ENCODE measurements at places on chromosomes 4 and X. TPM values are rescaled to one million over a fixed set of nuclear protein-coding genes. Genes with fewer than 3 reads are reported as not detected.

- H3K27me3 ChIP-seq = no peaks in the 10 kb centered on the region
- no peak for DNase-seq
- H3K27ac ChIP-seq = no peak overlapping the region
- H3K4me3 ChIP-seq = no peak overlapping the region
These were observed 21.6 kb upstream of the DUSP9 start for GRCh38 chrX:153625271-153626024.

GRCh38 chr4:36039026-36039425 lies 205.3 kb downstream of the ARAP2 start:
- no peak overlapping the region for H3K27ac ChIP-seq
- H3K4me3 ChIP-seq = no peak overlapping the region
- no peaks in the 10 kb centered on the region for H3K4me1 ChIP-seq
- DNase-seq = no peak

Gene JADE3
- total RNA-seq = 2.4 TPM

GRCh38 chr4:118927974-118928373 lies 39.3 kb downstream of the SYNPO2 start:
- peaks cover 6% of the 10 kb centered on the region for H3K27me3 ChIP-seq
- no peak overlapping the region for H3K4me3 ChIP-seq
- H3K36me3 ChIP-seq = no peaks in the 10 kb centered on the region

DNA sequence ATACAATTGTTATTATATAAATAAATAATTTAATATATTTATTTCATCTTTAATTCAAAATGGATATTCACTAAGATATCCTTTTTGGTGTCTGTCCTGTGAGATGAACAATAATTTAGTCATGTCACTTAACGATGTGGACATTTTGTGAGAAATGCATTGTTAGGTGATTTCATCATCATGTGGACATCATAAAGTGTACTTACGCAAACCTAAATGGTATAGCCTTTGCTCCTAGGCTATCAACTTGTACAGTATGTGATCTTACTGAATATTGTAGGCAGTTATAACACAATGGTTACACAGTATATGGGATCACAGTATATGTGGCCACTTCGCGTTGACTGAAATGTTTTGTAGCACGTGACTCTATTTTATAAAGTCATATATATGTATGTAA lies 20.2 kb upstream of the CHRNA9 start:
- H3K36me3 ChIP-seq = no peaks in the 10 kb centered on the region
- H3K4me3 ChIP-seq = no peak overlapping the region
- DNase-seq = no peak
- H3K4me1 ChIP-seq = peaks cover 82% of the 10 kb centered on the region
- no peaks in the 10 kb centered on the region for H3K27me3 ChIP-seq

- no peaks in the 10 kb centered on the region for H3K4me1 ChIP-seq
- DNase-seq = no peak
- H3K36me3 ChIP-seq = no peaks in the 10 kb centered on the region
- no peak overlapping the region for H3K27ac ChIP-seq
- H3K4me3 ChIP-seq = no peak overlapping the region
These were observed 7.9 kb downstream of the SPARCL1 start for GRCh38 chr4:87521319-87521718.

- no peak overlapping the region for H3K4me3 ChIP-seq
- H3K4me1 ChIP-seq = peaks cover 19% of the 10 kb centered on the region
- H3K27me3 ChIP-seq = no peaks in the 10 kb centered on the region
- peaks cover 15% of the 10 kb centered on the region for H3K36me3 ChIP-seq
- DNase-seq = no peak
These were observed 76.1 kb downstream of the NSG1 start for GRCh38 chr4:4462970-4463369.

GRCh38 chr4:74794382-74795010 lies at the start of gene BTC:
BTC (minus strand) TSS chr4:74794523; CDS start chr4:74794325, 198 bp downstream.
- peak within 1 kb of the TSS; percentile 63 for H3K4me3 ChIP-seq
- peaks cover 47% of the 10 kb centered on the region for H3K27me3 ChIP-seq
- peaks cover 4% of the 10 kb centered on the region for H3K4me1 ChIP-seq
- no peak for DNase-seq
- no peak within 1 kb of the TSS for H3K27ac ChIP-seq

Gene ENPEP
- total RNA-seq = 0.84 TPM

Gene PNMA3
- 2.2 TPM for total RNA-seq

DNA sequence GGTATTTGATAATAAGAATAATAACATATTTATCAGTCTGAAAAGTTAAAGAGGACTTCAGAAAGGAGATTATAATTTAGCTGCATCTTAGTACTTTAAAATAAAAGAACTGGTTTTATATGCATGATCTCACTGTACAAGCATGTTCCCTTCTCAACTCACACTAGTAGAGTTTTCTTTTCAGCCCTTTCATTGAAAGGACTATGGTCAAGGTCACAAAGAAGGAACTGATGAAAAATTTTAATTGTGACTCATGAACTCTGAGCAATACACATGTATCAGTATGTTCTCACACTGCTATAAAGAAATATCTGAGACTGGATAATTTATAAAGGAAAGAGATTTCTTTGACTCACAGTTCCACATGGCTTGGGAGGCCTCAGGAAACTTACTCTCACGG lies 73.7 kb upstream of the NDST4 start:
- DNase-seq = no peak
- H3K4me1 ChIP-seq = no peaks in the 10 kb centered on the region
- H3K36me3 ChIP-seq = no peaks in the 10 kb centered on the region
- H3K4me3 ChIP-seq = no peak overlapping the region
- no peaks in the 10 kb centered on the region for H3K27me3 ChIP-seq
- no peak overlapping the region for H3K27ac ChIP-seq

- no peak overlapping the region for H3K27ac ChIP-seq
- H3K36me3 ChIP-seq = peaks cover 2% of the 10 kb centered on the region
- H3K4me1 ChIP-seq = no peaks in the 10 kb centered on the region
- no peak overlapping the region for H3K4me3 ChIP-seq
- H3K27me3 ChIP-seq = no peaks in the 10 kb centered on the region
These were observed 50.8 kb downstream of the GRIA2 start for GRCh38 chr4:157271166-157271869.

Gene GPR119
- total RNA-seq = not detected

- H3K36me3 ChIP-seq = no peaks in the 10 kb centered on the region
- H3K27ac ChIP-seq = no peak overlapping the region
- peaks cover 32% of the 10 kb centered on the region for H3K27me3 ChIP-seq
- no peak for DNase-seq
- H3K4me3 ChIP-seq = no peak overlapping the region
- no peaks in the 10 kb centered on the region for H3K4me1 ChIP-seq
These were observed 92.6 kb upstream of the PPP3CA start for GRCh38 chr4:101439926-101440325.

DNA sequence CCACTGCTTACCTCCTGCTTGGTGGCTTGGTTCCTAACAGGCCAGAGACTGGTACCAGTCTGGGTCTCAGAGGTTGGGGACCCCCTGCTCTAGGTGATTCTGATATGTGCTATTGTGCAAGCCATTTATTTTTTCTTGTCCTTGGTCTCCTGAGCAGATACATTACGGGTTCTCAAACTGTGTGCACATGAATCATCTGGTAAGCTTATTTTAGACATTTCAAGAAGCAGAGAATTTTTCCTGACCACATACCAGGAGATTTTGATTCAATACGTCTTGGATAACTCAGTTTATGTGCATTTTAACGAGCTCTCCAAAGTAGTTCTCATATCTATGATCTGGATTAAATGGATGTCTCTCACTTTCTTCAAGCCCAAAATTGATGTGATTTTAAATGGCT lies 77.2 kb downstream of the FHIP1A start:
- H3K4me1 ChIP-seq = no peaks in the 10 kb centered on the region
- DNase-seq = no peak
- H3K27me3 ChIP-seq = peaks cover 8% of the 10 kb centered on the region
- no peak overlapping the region for H3K4me3 ChIP-seq
- H3K27ac ChIP-seq = no peak overlapping the region

- DNase-seq = no peak
- H3K27ac ChIP-seq = no peak overlapping the region
- H3K4me3 ChIP-seq = no peak overlapping the region
- no peaks in the 10 kb centered on the region for H3K27me3 ChIP-seq
- H3K4me1 ChIP-seq = no peaks in the 10 kb centered on the region
These were observed 94.1 kb downstream of the DRD5 start for GRCh38 chr4:9875516-9875915.

Gene ATOH1
- total RNA-seq = not detected

Gene PDHA2
- not detected for total RNA-seq

DNA sequence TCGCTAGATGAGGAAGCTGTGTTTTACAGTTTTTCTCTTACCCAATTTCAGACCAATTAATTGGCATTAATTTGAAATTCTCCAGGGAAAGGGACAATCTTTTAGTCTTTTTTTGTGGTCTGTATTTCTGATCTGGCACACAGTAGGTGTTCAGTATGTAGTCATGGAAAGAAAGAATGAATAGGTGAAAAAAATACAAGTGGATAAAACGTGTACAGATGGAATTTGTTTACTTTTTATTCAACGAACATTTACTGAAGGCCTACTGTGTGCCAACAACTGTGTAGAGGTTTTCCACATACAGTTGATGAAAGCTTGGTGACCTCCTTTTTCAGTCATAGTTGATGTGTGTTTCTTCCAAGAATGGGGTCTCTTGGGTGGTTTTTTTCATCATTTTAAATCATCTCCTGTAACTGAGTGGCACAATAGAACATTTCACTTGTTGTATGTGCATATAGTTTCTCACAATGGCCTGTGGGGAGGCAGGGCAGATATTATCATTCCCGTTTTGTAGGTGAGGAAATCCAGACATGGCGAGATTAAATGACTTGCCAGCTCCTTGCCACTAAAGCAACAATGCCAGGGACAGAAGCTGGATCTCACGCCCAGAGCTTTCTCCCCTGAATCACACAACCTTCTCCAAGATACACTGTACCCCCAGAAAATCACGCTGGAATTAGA lies 102.4 kb downstream of the CEP135 start:
- H3K36me3 ChIP-seq = no peaks in the 10 kb centered on the region
- no peak overlapping the region for H3K4me3 ChIP-seq
- DNase-seq = no peak
- no peak overlapping the region for H3K27ac ChIP-seq
- peaks cover 22% of the 10 kb centered on the region for H3K4me1 ChIP-seq
- peaks cover 29% of the 10 kb centered on the region for H3K27me3 ChIP-seq

- no peaks in the 10 kb centered on the region for H3K27me3 ChIP-seq
- no peaks in the 10 kb centered on the region for H3K36me3 ChIP-seq
- H3K4me1 ChIP-seq = no peaks in the 10 kb centered on the region
- no peak overlapping the region for H3K4me3 ChIP-seq
These were observed 89.1 kb downstream of the RAPGEF2 start for GRCh38 chr4:159191989-159192388.

DNA sequence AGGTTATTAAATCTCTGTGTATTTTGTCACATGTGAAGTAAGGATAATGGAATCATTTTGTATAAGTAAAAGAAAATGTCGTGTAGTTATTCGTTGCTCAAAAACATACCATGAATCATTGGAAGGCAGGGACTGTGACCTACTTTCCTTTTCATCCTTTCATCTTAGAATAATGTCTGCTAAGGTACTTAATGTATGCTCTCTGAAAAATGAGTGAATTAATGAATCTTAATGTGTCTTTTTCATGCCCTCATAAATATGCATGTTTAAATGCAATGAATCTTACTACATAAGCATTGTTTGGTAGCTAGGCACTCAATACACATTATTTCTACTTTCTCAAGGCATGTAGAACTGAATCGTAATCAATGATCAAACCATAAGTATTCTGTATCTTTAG lies 343.9 kb downstream of the MAGEB5 start:
- no peak overlapping the region for H3K27ac ChIP-seq
- no peaks in the 10 kb centered on the region for H3K36me3 ChIP-seq
- DNase-seq = no peak

Gene SYN1
- 0.67 TPM for total RNA-seq

- no peak overlapping the region for H3K4me3 ChIP-seq
- no peak for DNase-seq
- peaks cover 16% of the 10 kb centered on the region for H3K4me1 ChIP-seq
These were observed 28.1 kb downstream of the CASP6 start for GRCh38 chr4:109675181-109675580.

- no peak overlapping the region for H3K27ac ChIP-seq
- H3K4me3 ChIP-seq = no peak overlapping the region
- no peaks in the 10 kb centered on the region for H3K27me3 ChIP-seq
- no peak for DNase-seq
These were observed 199.3 kb downstream of the TMA16 start for GRCh38 chr4:163693776-163694175.

Gene XK
- not detected for total RNA-seq

GRCh38 chr4:122814426-122814825 lies 12.2 kb upstream of the FGF2 start:
- peaks cover 16% of the 10 kb centered on the region for H3K4me1 ChIP-seq
- DNase-seq = peak; percentile 21
- no peak overlapping the region for H3K27ac ChIP-seq
- H3K27me3 ChIP-seq = peaks cover 14% of the 10 kb centered on the region
- H3K36me3 ChIP-seq = peaks cover 5% of the 10 kb centered on the region
- peak overlapping the region; percentile 1 for H3K4me3 ChIP-seq

DNA sequence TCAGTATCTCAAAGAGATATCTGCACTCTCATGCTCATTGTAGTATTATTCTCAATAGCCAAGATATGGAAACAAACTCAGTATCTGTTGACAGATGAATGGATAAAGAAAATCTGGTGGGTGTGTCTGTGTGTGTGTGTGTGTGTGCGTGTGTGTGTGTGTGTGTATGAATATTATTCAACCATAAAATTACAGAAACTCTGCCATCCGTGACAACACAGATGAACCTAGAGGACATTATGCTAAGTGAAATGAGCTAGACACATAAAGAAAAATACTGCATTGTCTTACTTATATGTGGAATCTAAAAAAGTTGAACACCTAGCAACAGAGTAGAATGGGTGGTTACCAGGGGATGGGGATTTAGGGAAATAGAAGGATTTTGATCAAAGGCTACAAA lies 13.2 kb downstream of the XKRX start:
- no peak overlapping the region for H3K4me3 ChIP-seq
- peaks cover 6% of the 10 kb centered on the region for H3K27me3 ChIP-seq
- no peak for DNase-seq
- no peak overlapping the region for H3K27ac ChIP-seq
- H3K4me1 ChIP-seq = no peaks in the 10 kb centered on the region

Gene AMTN
- not detected for total RNA-seq

GRCh38 chr4:173214231-173214630 lies 45.6 kb downstream of the GALNT7 start:
- H3K27ac ChIP-seq = no peak overlapping the region
- no peaks in the 10 kb centered on the region for H3K36me3 ChIP-seq
- no peaks in the 10 kb centered on the region for H3K27me3 ChIP-seq

DNA sequence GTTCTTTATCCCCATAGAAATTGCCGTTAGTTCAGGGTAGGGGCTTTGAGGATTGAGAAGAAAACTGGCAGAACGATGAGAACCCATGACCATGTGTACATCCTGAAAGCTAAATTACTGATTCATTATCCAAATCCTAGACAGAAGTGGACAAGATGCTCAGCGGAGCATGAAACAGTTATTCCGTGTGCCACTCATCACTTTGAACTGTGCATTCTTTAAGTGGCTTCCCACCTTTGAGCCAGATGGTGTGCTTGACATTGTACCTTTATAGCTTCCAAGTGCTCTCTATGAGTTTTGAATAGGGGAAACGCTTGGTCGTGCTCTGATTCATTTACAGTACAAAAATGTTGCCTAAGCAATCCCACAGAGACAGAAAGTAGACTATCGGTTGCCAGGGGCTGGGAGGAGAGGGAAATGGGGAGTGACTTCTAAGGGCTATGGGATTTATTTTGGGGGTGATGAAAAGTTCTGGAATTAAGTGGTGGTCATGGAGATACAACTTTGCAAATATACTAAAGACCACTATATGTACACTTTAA lies 100.0 kb downstream of the DOCK11 start:
- no peak overlapping the region for H3K27ac ChIP-seq
- DNase-seq = no peak
- H3K4me3 ChIP-seq = no peak overlapping the region
- peaks cover 4% of the 10 kb centered on the region for H3K36me3 ChIP-seq
- H3K27me3 ChIP-seq = no peaks in the 10 kb centered on the region
